Stimulated activated CD4-positive, alpha-beta T cell treated with anti-CD3 and anti-CD28 coated beads, Interleukin-1b, Interleukin-23, amount 100 ng/mL, for 4 hours (primary cell): ENCODE measurements at places on chromosomes 5 and 9.

DNA sequence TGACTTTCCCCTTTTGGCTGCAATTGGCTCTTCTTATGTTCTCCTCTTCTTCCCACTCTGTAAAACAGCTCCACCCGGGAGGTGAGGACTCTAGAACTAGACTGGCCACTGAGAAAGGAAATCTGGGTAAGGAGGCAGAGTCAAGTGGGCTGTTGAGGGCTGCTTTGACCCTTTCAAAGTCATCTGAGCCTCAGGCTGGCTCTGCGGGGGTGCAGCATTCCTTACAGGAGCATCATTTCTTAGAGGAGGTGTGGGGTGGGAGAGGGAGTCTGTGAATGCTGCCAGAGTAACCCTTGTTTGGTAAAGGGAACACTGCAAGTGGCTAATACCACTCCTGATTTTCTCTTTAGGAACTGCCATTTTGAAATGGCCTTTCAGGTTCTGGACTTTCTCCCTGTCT lies 377.7 kb upstream of the SMARCA2 start:
- DNase-seq, result no peak

DNA sequence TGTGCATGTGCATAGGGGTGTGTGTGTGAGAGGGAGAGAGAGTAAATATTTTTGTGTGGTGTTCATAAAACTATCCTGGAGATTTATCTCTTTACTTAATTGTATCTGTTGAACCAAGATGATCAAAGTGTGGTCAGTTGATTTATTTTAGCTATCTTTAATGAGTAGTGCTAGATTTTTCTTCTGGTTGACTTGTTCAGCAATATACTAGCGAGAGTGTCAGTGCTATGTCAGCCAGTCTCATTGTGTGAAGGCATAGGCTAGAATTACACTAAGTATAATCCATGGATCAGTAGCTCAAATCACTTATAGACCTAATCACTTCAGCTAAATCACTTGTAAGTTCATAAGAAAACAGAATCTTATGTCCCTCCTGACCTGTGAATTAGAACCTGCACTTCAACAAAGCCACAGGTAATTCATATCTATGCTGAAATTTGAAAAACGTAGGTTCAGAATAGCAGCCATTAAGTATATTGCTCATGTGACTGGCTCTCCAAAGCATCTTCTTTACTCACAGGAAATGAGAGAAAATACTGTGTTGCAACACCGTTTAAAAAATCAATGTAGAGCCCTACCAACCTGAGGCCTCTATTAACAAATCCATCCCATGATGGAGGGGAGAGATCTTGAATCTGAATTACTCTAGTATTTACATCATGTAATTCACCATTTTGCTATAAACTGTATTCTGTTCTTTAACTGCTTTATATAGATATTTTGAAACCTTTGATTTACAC lies 203.1 kb upstream of the ACTBL2 start:
- DNase-seq, result no peak

DNA sequence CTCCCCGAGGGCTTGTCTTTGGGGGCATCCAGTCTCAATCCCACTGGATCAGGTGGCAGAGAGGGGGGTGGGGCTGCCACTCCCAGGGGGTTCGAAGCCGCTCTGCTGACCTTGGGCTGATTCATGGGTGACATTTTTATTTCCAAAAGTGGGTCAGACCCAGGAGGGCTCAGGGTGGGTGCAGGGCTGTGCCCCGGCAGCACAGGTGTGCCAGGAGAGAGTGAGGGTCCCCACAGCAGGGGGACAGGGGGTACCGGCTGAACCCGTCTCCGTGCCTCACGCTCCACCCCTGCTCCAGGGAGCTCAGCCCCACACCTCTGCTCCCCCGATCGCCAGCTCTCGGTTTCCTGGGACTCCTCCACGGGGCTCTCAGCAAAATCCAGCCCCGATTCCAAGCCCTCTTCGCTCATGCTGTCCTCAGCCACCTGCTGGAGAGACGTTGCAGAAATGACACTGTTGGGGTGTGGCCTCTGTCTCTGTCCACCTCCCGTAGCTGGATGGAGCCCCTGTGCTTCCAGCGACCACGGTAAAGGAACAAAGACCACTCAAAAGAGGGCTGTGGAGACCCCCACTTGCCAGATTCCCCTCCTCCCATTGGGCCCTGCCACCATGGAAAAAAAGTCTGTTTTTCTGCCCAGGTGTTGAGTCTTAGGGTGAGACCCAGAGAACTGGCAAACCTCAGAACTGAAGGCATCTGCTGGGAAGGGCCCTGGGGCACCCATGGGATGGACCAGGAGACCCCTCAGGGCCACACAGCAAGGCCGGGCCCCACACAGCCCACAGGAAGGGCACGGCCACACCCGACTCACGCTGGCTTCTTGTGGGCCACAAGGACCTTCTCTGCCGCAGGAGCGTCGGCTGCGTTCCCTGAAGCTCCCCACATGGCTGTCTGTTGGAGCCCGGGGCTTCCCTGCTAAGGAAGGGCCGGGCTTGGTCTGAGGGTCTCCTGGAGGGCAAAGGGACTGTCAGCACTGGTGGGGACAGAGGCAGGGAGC lies 10.6 kb upstream of the QSOX2 start:
- no peak for DNase-seq

DNA sequence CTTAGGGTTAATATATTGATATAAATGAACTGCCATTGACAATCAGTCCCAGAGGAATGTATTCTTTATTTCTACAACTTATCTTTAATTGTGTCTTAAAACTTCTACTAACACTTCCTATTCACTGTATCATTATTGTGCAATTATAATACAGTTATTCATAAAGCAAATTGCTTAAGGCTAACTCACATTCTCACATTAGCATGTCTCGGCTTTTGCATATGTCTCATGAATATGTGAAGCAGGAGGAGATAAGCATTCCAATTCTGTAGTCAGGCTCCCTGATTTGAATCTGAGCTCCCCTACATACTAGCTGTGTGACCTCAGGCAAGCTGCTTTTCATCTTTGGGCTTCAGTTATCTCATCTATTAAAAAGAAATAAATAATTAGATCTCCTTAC lies 45.4 kb downstream of the PLGRKT start:
- no peak for DNase-seq

- peak; percentile 48 for DNase-seq
These were observed 41.6 kb upstream of the LCP2 start for GRCh38 chr5:170338933-170339779.

- DNase-seq, result no peak
These were observed 236.2 kb downstream of the SYK start for GRCh38 chr9:91037511-91038482.

DNA sequence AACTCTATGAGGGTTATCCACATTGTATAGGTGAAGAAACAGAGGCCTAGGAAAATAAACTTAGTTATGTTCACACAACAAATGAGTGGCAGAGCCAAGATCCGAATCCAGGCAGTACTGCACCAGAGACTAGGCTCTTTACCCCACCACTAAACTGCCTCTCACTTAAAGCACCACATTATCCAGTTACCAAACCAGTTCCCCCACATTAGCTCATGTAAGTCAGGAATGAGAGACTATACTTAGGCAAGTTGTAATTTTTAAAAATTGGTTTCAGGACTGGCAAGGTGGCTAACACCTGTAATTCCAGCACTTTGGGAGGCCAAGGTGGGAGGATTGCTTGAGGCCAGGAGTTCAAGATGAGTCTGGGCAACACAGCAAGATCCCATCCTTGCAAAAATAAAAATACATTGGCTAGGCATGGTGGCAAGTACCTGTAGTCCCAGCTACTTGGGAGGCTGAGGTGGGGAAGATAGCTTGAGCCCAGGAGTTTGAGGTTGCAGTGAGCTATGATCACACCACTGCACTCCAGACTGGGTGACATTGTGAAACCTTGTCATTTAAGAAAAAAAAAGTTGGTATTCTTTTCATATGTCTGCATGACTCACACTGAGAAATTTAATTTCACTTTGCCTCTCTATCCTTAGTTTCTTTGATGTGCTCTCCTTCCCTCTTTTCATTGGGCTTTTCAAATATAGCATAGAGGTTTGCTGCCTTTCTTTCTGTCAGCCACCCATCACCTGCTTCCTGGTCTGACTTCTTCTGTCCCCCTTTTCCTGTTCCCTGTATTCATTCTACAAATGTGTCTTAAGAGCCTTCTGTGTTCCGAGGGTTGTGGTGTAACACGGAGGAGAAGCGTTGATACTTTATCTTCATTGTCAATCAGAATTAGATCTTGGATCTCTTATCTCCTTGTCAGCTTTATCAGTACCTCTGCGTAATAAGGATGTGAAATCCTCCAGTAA lies 64.7 kb downstream of the ERMP1 start:
- DNase-seq, result no peak

DNA sequence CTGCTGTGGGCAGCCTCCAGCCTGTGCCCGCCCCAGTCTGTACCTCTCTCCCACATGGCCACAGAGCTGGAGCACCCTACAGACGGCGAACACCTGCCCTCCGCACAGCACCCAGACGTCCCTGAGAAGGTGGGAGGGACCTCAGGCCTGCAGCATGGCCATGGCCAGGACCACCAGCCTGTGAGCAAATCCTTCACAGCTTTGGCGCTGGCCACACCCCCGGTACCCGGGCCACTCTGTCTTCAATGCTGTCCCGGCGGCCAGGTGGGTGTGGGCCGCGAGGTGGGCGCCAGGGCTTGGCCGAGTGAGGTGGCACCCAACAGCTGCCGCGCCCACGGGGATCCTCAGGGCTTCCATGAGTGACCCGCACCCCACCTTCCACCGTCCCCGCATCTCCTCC lies 18.7 kb downstream of the NOTCH1 start:
- DNase-seq, result no peak

DNA sequence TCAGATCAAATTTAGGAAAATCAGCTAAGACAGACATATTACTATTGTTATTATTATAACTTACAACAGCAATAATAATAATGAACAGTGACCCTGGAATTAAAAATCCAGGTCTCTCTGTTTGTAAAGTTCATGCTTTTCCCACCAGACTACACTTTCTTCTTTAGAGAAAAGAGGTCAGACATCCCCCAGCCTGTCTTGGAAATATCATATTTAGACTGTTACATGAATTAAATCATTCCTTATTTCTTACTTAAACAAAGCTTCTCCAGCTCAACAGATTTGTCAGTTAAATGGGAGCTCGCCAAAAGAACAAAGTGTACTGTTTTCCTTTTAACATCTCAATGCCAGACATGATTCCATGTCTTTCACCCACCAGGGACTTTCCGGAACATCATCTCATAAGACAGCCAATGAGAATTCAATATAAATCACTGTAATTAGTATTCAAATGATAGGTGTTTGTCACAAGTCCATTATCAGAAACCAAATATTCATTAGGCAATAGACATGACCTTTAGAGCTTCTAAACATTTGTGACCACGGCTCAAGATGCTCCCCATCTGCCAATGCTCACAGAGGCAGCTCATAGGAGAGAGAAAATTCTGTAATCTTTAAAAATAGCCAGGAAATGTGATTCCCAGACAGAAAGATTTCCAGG lies 351.9 kb downstream of the ENC1 start:
- DNase-seq, result no peak

GRCh38 chr5:104754311-104754995 lies 1191.9 kb upstream of the NUDT12 start:
- DNase-seq, result no peak

GRCh38 chr9:135865531-135865930 lies 41.8 kb downstream of the CAMSAP1 start:
- no peak for DNase-seq

DNA sequence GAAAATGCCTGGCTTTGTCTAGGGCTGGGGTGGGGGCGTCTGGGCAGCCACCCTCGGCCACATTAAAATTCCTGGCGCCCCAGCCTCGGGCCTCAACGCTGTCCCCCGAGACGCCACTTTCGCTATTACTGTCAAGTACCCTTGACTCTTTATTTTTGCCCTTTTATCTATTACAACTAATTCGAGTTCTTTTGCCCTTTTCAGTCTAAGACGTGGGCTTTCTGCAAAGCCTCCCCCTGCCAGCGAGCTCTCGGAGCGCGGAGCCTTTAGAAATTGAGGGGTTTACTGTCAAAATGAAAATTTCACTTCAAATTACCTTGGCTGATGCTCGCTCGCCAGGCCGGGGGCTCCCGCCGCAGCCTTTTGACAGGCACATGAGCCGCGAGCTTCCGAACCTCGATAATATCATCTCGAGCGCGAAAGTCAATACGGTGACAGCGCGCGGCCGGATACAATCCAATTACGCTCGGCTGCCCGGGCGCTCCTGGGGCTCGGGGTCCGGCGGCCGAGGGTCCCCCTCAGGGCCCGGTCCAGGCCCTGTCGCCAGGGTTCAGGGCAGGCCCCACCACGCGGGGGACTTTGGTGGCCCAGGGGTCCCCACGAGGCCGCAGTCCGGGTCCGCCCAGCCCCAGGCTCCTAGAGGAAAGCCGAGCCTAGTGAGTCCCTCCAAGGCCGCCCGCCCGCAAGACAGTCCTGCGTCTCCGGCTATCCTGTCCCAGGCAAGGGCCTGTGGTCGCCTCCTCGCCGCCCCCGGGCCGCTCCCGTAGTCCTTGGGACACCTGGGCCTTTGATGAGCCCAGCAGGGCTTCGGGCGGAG lies 6.7 kb downstream of the IRX4 start:
- DNase-seq, result no peak

DNA sequence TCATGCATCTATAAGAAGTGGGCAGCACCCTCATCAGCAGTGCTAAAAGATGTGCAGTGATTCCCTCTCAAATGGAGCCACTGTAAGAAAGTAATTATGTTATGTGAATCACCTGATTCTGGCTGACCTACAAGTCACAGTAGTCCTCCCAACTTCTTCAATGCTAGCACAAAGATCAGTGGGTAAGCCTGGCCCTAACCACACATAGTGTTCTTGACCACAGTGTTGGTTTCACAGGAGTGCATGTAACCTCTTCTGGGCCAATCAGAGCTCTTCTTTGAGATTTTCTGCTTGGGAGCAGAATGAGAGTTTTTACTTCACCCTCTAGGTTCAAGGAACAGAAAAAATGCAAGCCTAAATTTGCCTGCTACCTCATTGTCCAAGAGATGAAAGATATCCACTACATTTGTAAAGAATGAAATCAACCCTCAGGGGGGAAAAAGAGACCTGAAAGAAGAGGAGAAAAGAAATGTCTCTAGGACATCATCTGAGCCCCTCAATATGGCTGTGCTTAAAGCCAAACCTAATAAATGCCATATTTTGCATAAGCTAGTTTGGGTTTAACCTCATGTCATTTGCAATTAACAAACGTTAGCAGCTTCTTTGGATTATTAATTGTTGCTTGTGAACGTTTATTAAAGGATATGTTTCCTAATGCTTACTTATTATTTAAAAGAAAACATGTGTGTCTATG lies 65.3 kb upstream of the ADRB2 start:
- no peak for DNase-seq

GRCh38 chr9:71552480-71552879 lies 215.8 kb downstream of the CEMIP2 start:
- DNase-seq, result no peak

DNA sequence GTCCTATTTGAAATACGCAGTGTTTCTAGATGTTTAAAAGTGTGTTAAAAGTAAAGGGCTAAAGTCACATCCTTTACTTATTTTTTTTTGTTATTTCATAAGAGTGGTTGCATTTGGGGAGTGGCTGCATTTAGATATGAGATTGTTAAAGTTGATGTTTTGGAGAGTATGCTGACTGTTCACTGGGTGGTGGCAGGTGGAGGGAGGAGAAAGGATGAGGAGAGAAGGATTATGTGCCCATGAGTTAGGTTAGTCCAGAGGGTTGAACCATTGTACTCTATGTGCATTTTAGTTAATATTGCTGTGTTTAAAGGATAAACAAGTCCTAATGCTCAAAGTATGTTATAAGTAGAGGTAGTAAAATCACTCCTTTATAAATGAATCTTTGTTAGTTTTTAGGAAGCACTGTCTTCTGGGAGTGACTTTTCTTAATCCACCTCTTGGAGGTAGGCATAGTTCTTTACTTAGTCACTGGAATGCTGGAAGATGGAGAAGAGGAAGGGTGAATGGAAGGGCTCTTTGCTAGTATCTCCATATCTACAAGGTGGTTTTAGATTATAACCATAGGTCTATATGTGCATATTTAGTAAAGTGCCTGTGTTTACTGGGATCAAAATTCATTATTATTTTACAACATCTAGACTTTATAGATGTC lies 332.3 kb downstream of the NPR3 start:
- DNase-seq, result no peak

- DNase-seq, result no peak
These were observed 126.3 kb downstream of the PDE4D start for GRCh38 chr5:59767211-59767605.
